ENCODE measurements at places on chromosomes 5 and 9. TPM values are rescaled to one million over a fixed set of nuclear protein-coding genes. Genes with fewer than 3 reads are reported as not detected.
A peak's percentile ranks its signal among the peaks of the same experiment; 100 is the strongest.

The JAK2 gene
- 2.0 TPM for polyA plus RNA-seq

GRCh38 chr9:99026271-99026955, 78.5 kb upstream of the TGFBR1 start:
- DNase-seq = no peak

GRCh38 chr9:113355040-113355596, 5.8 kb downstream of the BSPRY start:
- DNase-seq = no peak

DNA sequence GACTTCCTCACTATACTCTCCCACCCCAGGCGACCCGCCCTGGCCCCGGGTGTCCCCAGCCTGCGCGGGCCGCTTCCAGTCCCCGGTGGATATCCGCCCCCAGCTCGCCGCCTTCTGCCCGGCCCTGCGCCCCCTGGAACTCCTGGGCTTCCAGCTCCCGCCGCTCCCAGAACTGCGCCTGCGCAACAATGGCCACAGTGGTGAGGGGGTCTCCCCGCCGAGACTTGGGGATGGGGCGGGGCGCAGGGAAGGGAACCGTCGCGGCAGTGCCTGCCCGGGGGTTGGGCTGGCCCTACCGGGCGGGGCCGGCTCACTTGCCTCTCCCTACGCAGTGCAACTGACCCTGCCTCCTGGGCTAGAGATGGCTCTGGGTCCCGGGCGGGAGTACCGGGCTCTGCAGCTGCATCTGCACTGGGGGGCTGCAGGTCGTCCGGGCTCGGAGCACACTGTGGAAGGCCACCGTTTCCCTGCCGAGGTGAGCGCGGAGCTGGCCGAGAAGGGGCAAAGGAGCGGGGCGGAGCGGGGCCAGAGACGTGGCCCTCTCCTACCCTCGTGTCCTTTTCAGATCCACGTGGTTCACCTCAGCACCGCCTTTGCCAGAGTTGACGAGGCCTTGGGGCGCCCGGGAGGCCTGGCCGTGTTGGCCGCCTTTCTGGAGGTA, 2.1 kb downstream of the CA9 start:
- no peak for DNase-seq

- DNase-seq = no peak
Observed at GRCh38 chr5:56802205-56802604, 13.1 kb upstream of the MAP3K1 start.

The GABBR2 gene
- polyA plus RNA-seq = 1.6 TPM

The LAMC3 gene
- not detected for polyA plus RNA-seq

The IFNB1 gene
- not detected for polyA plus RNA-seq

- DNase-seq = no peak
Observed at GRCh38 chr5:153991168-153991567, 47.5 kb downstream of the FAM114A2 start.

DNA sequence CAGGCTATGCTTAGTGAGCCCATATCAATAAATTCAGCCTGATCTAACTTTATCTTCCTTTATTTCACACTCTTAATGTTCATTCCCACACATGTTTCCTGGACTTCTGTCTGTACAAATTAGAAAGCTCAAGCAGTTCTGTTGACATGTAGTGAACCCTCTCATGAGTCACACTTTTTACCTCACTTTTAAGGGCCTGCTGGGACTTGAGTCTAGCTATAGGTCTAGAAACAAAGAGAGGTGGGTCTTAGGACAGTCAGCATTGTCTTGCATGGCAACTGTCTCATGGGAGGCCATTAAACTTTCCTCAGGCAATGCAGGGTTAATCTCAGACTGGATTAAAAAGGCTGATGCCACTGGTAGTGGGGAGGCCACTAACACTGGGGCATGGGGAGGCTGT, 8.6 kb upstream of the CCNH start:
- no peak for DNase-seq

GRCh38 chr5:87164409-87164808, 103.3 kb upstream of the RASA1 start:
- DNase-seq = no peak

GRCh38 chr5:59151162-59151889, 568.5 kb downstream of the RAB3C start:
- no peak for DNase-seq

DNA sequence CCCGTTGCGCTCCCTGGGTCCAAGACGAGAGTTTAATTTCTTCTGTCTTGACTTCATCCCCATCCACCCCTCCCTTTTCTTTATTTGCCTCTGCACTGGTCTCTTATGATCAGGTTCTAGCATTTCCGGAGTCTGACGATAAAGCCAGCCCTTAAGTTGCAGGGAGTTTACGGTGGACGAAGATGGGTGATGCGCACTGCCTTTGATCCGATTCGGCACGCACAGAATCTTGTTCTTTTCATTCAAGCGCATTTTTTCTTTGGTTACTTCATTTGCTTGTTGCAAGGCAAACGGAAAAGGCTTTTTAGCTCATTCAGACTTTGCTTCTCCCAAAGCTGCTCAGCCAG, 488 bp upstream of the MCTP1 start:
- DNase-seq = no peak

The GABRB2 gene
- polyA plus RNA-seq = not detected

The CDC42SE2 gene
- polyA plus RNA-seq = 15.1 TPM

The SLC6A19 gene
- not detected for polyA plus RNA-seq

The LECT2 gene
- 0.10 TPM for polyA plus RNA-seq

DNA sequence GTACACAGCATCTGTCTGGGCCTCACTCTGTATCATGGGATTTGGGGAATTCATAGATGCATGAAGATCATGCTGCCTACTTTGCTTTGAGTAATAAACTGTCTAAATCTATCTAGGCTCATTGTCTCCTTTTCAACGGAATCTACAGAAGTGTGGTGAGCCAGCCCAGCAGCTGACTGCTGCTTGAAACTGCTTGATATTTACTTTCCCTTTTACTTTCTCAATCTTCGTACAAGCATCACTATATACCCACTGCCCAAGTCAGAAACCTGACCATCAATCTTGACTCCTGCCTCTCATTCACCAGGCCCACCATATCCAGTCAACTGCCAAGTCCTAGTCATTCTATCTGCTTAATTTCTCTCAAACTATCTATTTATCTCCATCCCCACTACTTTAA, 142.9 kb downstream of the NR2F1-AS1 start:
- no peak for DNase-seq

The FAM78A gene
- 0.37 TPM for polyA plus RNA-seq

GRCh38 chr5:82862261-82862660, 214.9 kb downstream of the TMEM167A start:
- DNase-seq = no peak

DNA sequence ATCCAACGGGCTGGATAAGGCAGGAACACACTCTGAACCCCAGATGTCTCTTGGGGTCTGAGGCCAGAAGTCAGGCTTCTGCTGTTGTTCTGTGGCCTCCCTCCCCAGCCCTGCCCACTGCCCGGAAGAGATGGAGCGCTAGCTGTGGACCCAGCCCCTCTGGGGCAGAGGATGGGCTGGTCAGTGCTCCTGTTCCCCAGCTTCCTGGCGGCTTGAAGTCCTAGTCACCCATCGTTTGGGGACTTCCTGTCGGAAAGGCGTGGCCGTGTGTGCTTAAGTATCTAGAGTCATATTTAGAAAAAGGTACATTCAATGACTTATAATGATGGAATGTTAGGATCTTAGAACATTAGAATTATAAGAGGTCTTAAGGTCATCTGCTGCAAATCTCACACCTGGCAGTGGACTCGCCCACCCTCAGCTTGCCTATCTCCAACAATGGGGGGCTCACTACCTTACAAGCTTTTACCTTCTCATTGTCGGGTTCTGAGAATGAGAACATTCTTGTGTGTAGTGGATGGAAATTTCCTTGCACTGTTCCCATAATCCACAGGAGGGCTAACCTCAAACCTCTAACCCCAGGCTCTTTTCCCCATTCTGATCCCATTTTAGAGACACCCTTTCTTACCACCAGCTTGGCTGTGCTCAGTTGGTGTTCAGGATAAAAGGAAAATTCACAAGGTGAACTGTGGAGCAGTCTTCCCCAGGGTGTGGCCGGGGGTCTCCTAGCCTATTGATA, 13.4 kb upstream of the AIF1L start:
- DNase-seq = no peak

DNA sequence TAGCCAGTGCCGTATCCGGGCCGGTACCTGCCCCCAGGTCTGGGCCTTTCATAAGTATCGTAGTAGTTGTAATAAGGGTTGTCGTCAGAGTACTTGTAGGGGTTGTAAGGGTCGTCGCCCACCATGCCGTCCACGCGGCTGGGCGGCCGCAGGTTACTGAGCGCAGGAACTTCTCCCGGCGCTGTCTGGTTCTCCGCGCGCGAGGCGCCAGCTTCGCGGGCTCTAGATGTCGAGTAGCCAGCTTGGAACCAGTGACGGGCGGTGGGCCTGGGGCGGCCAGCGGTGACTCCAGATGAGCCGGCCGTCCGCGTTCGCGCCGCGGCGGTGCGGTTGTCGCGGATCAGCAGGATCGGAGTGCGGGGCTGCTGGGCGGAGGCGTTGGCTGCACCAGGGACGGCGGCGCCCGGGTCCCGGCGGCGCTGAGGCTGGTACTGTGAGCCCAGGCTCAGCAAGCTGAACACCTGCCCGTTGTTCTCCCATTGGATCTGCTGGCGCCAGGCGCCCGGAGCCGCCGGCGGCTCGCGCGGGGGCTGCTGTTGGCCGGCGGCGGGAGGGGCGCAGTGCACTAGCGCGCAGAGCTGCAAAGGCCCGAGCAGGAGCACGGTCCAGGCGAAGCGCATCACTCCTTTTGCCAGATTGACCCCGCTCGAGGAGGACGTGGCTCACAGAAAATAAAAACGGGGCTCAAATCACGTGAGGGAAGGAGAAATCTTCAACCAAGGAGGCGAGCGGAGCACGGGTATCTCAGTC, 518 bp downstream of the LOX start:
- no peak for DNase-seq

GRCh38 chr5:142342128-142342981, 17.5 kb upstream of the SPRY4 start:
- DNase-seq = no peak

DNA sequence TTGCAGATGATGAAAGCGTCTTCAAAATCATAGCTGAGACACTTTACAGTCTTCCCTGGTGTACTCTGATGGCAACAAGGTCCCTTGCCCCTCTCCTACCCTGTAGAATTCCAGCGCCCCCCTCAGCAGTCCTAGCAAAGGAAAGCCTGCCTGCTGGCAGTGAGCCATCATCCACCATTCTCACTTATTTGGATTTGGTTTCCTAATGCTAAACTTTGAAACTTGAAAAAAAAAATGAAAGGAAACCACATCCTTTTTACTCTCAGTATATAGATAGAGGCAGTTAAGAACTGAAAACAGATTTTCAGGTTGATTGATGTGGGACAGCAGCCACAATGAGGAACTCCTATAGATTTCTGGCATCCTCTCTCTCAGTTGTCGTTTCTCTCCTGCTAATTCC, at the start of gene GZMA:
GZMA (plus strand) TSS at position 299 of the 400 bp plus-strand sequence; CDS start at position 336, 37 bp downstream.
- no peak for DNase-seq

DNA sequence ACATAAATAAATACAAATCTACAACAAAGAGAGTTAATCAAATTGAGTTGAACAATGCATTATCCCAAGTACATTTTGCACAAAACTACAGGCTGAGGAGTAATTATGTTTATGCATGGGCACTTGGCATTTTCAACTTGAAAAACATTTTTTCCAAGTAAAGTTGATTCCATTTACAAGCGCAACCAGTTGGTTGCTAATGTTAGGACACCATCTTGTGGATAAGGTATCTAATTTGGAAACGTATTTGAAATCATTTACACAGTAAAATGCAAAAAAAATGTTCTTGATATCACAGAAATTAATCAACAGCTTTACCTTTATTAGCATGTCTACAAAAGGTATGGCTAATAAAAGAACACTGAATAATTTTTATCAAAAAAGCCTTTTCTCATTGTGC, 18.8 kb downstream of the FTMT start:
- DNase-seq = no peak

- no peak for DNase-seq
Observed at GRCh38 chr5:75856056-75856455, 138.8 kb upstream of the POC5 start.

The GPR151 gene
- polyA plus RNA-seq = not detected

GRCh38 chr5:1016036-1016435, 7.4 kb downstream of the NKD2 start:
- DNase-seq = no peak

The TMEM252 gene
- polyA plus RNA-seq = not detected

DNA sequence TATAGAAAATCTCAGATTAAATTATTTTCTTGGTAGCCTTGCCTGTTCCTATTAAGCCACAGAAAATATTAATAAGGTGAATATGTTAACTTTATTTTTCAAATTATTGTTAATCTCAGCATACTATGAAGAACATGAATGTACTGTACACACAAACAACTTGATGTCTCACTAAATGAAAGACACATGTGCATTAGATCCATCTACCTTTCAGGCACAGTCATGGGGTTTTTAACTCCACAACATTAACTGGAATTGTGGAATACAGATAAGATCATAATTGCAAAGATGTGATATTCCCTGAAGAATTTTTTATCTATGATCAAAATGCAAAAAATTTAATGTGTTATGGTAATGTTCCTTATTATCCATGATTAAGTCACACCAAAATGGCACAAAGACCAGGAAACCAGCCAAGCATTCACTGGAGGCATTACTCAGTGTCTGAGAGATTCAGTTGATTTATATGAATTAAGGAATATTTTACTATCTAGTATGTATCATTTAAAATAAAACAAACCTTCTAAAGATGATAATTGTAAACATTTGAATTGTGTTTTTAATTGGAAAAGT, 150.0 kb upstream of the VCAN start:
- peak; percentile 49 for DNase-seq

- DNase-seq = no peak
Observed at GRCh38 chr9:97076238-97076637, 37.3 kb upstream of the CTSV start.
